ENCODE measurements at places on chromosomes 12 and 14.

GRCh38 chr12:22881878-22882385 is 257.0 kb downstream of the ETNK1 start:
- no peak for DNase-seq

DNA sequence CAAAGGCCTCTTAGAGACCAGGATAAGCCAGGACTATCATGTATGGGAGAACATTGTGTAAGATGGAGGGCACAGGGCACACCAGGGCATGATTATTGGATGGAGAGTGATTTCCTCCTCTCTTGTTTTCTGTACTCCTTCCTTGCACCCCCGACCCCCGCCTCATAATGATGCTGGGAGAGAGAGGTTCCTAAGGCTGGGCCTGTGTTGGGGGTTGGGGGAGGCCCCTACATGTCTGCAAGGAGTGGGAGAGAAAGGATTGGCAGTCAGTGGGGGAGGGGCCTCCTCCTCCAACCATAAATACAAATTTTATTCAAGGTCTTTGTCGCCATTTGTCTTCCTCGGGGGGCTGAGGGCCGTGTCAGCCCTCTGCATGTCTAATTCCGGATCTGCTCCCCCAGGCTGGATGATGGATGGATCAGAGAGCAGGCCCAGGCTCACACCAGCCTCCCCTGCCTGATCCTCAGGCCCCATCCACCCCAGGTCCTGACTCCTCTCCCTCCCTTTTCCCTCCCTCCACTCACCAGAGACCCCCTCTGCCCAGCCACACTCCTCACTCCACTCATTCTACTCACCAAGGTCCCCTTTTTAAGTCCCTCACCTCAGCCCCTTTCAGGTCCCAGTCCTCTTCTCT is 2.0 kb upstream of the C1QL4 start:
- DNase-seq, result no peak

GRCh38 chr14:20327005-20327869 is 5.8 kb downstream of the CCNB1IP1 start:
- DNase-seq, result no peak

DNA sequence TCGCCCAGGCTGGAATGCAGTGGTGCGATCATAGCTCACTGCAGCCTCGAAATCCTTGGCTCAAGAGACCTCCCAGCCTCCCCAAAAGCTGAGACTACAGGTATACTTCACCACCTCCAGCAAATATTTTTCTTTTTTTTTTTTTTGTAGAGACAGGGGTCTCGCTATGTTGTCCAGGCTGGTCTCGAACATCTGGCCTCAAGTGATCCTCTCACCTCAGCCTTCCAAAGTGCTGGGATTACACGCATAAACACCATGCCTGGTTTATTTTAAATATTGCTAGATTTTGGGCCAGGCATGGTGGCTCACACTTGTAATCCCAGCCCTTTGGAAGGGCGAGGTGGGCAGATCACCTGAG is 26.7 kb upstream of the UBC start:
- no peak for DNase-seq

DNA sequence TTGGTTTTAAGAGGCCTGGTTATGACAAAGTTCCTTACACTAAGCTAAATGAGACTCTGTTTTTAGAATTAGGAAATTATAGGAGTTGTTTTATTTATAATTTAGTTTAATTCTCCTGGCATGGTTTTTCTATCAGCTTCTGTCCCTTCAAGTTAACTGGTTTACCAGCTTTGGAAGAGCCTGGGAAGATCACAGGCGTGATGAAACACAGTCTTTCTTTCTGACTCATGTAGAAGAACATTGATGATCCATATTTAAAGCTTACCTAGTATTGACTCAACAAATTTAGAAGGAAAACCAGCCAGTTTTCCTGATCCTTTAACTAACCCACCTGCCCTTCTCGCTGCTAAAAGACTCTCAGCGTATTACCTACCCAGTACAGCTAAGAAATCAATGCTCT is 155.2 kb downstream of the TGFB3 start:
- no peak for DNase-seq

DNA sequence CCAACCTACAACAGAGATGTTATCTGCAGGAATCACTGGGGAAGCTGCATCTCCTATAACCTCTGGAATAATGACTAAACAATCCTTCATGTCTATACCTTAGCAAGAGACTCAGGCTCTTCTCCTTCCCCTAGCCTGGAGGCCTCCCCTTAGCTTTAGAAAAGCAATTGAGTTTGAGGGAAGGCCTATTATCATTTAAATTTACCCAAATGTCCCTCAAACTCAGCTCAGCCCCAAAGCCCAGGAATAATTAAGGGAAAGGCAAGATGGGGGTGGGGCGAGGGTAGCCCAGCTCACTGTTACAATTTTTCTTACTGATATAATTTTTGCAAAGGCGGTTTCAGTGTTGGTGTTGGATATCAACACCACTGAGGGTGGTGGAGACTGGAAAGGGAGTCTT is 151.4 kb upstream of the EEA1 start:
- no peak for DNase-seq

- DNase-seq, result no peak
These were observed 20.9 kb upstream of the CNIH1 start for GRCh38 chr14:54462048-54462447.

GRCh38 chr12:109052097-109052413 is 321 bp upstream of the USP30 start:
- no peak for DNase-seq

DNA sequence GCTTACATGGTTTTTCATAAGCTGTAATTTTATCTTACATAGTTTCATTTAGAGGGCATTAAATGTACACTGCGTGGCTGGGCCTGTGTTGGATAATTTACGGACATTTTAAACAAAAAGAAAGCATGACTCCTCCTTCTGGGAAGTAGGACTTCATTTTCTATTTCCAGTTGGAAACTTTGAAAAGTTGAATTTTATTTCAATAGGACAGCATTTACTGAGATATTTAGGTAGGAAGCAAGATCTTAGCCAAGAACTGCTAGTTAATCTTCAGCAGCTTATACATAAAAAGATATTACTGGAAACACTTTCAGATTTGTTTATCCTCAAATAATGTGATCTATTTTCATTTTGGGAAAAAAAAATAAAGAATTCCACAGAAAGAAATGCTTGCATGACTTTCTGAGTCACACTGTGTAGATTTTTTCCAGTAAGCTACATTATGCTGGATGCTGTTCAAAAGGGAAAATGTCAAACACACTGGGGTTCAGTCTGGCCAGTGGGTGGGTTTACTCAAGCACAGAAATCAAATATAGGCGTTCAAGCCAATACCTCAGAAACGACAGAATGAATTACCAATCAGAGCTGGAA is 239.4 kb upstream of the KRR1 start:
- DNase-seq, result no peak

GRCh38 chr12:111129149-111129767 is 208.9 kb upstream of the MYL2 start:
- DNase-seq, result no peak

DNA sequence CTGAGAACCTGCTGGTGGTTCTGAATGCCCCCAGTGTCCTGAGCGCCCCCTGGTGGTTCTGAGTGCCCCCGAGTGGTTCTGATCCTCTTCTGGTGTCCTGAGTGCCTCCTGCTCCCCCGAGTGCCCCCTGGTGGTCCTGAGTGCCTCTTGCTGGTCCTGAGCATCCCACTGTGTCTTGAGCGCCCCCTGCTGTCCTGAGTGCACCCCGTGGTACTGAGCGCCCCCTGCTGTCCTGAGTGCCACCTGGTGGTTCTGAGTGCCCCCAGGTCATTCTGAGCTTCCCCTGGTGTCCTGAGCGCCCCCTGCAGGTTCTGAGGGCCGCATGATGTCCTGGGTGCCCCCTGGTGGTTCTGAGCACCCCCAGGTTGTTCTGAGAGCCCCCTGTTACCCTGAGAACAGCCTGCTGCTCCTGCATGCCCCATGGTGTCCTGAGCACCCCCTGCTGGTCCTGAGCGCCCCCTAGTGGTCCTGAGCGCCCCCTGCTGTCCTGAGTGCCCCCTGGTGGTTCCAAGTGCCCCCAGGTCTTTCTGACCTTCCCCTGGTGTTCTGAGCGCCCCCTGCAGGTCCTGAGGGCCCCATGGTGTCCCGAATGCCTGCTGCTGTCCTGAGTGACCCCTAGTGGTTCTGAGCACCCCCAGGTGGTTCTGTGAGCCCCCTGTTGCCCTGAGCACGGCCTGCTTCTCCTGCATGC is 1165.4 kb downstream of the TMEM121 start:
- peak; percentile 96 for DNase-seq

- DNase-seq, result no peak
These were observed 96.9 kb upstream of the TMPO start for GRCh38 chr12:98418357-98419075.

DNA sequence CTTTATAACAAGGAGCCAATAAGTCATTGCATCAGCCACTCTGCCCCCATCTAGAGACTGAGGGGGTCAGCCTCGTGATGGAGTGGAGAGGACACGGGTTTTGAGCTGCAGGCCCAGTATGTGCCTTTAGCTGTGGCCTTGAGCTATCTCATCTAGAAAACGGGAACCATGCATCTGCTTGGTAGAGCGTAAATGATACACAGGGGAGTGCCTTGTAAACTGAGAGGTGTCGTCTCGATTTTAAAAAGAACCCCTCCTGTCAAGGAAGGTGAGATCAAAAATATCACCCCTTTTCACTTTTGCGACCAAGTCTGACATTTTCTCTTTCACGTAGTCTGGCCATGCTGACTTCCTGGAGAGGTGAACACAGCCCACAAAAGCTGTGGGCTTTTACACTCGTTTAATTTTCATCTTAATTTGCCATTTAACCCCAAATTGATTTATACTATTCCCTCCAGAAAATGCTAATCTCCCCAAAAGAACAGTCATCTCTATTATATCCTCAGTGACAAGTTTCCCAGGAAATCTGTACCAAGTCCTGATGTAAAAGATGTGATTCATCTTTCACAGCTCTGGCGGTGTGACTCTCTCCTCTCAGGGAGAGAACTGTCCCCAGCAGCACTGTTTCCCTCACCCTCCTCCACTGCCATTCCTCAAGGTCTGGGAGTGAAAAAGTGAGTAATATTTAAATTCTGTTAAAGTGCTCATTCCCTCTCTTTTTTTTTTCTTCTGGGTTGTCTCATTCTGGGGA is 30.6 kb downstream of the VCPKMT start:
- no peak for DNase-seq

GRCh38 chr12:11801643-11802042 is 152.2 kb downstream of the ETV6 start:
- no peak for DNase-seq

DNA sequence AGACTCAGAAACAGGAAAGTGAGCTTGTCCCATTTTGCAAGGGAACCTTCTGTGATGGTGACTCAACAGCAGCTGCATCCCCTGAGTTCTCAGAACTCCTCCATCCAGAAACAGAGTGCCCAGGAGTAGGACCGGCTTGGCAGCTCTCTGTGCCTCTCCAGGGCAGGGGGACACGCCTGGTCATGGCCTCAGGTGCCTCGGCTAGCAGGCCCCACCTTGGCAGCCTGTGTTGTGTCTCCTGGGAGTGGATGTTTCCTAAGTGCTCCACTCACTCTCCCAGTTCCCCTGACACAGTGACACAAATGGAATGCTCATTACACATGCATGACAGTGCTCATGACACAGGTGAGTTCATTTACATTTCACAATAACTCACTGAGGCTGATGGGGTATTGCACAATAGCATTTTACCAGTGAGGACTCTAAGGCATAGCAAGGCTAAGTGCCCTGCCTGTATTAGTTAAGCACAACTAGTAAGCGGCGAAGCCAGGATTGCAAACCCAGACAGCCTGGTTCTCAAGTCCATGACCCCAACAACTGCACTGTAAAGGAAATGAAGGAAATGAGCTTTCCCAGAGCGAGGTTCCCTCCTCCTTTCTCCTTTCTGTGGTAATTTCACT is 47.4 kb downstream of the CALM1 start:
- no peak for DNase-seq

- no peak for DNase-seq
These were observed 706 bp upstream of the DIO2 start for GRCh38 chr14:80212023-80212397.

DNA sequence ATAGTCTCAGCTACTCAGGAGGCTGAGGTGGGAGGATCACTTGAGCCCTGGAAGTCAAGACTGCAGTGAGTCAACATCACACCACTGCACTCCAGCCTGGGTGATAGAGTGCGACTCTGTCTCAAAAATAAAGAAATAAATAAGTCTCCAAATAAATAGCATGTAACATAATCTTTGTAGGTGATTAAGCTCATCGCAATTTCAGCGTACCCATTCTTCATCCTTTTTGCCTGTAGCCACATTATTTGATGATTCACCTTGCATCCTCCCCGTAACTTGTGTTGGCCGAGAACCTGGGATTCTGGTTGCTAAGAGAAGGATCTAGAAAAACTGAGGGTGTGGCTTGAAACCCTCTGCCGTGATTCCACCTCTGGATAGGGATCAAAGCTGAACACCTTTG is 115.1 kb downstream of the GALC start:
- DNase-seq, result no peak

DNA sequence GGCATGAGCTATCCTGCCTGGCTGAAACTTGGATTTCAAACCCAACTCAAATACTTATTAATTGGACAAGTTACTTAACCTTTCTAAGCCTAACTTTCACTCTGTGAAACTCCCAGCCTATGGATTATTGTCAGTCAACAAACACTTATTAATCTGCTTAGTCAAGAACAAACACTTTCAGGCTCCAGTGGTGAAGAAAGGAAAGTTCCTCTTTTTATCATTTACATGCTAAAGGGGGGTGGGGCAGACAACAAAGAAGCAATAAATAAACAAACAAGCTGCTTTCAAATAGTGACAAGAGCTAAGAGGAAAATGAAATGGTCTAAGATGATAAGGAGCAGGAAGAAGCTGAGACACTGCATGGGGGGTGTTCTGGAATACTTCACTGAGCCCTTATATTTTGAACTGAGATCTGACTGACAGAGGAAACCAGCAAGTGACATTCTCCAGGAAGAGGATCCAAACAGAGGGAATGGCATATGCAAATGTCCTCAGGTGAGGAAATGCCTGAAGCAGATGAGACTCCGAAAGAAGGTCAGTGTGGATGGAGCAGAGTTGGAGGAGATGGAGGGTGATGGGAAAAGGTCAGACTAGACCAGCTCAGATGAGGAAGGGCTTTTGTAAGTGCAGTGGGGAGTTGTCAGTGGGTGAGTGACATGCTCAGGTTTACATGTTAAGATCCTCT is 259.6 kb downstream of the ITPR2 start:
- DNase-seq, result no peak

DNA sequence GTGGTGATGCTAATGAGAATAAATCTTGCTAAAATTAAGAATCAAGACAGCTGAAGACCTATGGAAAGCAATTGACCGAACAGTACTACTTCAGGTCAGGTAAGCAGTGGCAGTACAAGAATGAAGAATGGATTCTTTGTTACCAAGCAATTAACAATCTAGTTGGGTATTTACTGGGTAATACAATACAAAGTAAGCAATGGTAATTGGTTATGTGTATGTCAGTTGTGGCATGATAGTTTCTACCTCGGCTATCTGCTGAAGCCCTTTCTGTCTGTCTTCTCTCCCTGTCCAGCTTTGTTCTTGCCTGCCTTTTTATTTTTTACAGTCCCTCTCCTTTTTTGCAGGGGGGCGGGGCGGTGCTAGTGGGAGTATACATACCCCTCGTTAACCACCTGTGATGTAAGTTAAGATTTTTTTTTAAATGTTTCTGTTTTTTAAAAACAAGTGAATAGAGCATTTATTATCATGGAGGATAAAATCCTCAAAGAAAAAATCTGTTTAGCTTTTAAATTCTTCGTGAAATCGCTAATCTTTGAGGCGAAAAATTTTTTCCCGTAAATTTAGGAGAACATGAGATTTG is 75.9 kb downstream of the RCOR1 start:
- no peak for DNase-seq

- no peak for DNase-seq
These were observed 7.1 kb upstream of the ASB8 start for GRCh38 chr12:48164451-48164850.

All from stimulated activated CD4-positive, alpha-beta T cell treated with anti-CD3 and anti-CD28 coated beads, Interleukin-4, amount 100 ng/mL, for 48 hours (primary cell).